ENCODE measurements at places on chromosomes 12 and 14.

- no peak for DNase-seq
Measured at GRCh38 chr12:132155771-132156572, 11.7 kb downstream of the NOC4L start.

DNA sequence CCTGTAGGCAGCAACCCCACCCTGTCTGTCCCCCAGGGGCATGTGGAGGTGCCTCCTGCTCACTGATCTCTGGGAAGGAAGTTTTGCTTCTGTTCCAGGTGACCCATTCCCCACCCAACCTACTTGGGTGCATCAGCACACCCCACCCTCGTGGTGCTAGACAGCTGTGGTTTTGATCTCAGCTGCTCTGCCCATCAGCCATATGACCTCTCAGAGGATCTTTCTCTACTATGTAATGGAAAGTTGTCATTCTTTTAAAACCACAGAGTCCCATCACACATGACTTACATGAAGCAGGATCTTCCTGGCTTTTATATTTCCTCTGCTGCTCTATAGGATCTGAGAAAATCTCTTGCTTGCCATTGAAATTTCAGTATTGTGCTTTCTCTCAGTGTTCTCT lies 13.5 kb upstream of the KRT82 start:
- DNase-seq, result no peak

DNA sequence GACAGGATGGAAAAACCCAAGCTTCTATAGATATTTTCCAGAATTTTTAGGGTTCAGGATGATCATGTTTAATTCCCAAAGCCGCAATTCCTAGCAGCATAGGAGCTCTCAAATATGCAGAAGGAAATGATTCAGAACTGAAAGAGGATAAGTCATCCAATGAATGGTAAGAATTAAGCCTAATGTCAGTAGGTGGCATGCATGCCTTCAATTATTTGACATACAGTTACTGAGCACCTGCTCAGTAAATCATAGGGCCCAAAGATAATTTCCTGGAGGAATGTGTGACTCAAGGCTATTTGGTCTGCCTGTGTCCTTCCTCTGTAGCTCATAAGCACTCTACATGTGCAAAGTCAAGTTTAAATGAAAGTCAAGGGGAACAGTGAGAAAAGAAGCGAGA lies 116.8 kb upstream of the SLC38A4 start:
- DNase-seq, result no peak

GRCh38 chr12:40209886-40210285 lies 14.9 kb upstream of the LRRK2 start:
- DNase-seq, result no peak

DNA sequence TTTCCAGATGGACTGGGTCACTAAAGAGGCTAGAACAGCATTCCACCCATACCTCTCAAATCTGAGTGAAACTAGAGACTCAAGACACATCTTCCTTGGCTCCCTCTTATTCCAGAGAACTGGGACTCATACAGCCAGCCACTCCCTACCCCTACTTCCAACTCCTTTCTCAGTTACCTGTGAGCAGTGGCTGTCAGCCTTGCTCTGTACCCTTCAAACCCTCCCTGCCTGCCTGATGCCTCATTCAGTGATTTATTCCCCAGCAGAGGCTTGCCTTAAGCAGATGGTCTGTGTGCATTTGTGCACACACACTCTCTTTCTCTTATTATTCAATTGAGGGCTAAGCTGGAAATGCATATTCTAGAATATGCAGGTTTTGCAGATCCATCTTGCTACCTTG lies 14.6 kb downstream of the GPR84 start:
- no peak for DNase-seq

DNA sequence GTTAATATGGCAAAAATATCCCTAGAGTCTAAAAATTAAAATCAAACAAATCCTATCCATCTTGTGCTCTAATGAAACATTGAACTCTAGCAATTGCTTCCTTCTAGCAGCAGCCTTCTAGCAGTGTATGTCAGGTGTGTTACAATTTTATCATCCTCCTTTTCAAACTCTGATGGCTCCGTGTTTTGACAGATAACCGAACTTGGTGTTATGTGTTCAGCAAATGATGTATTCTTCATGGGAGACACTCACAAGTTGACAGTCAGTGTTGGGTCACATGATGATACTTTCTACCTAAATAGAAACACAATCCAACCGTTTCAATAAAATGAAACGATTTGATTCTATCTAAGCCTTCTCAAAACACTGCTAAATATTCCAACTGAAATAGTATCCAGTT lies 525.3 kb upstream of the NOVA1 start:
- no peak for DNase-seq

- DNase-seq, result no peak
Measured at GRCh38 chr12:66268562-66268961, 33.7 kb upstream of the HELB start.

DNA sequence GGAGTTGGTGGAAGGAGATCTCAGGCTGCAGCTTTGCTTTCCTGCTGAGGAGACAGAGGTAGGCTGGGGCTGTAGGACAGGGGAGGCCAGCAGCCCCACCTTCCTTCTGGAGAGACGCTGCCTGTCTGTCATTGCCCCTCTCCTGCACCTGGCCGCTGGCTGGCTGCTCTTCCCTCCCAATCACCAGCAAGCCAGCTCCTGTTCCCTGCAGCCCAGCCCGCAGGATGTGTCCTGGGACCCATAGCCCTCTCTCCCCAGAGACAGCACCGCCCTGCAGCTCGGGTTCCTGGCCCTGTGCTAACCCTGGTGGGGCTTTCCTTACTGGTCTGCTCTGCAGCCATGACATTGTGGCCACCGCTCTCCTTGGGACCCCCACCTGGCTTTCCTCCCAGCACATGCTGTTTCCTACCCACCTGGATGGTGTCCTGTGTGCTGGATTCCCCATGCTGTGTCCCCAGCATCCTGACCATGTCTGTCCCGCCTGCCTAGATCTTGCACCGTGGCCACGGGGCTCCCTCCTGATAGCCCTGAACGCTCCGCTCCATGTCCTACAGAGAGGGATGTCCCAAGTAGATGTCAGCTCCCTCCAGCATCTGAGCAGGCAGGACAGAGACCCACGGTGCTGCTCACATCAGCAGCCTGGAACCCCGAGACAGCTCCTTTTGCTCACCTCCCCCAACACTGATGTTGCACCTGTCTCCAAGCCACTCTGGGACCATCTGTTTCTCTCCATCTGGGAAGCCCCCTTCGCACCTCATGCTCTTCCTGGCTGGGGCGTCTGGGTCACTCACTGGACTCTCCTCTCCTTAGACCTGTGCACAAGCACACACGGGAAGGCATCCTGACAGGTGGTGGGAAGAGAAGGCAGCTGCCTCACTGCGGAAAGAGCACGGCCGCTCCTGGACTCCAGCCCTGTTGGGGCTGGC lies 1.1 kb upstream of the MTA1 start:
- no peak for DNase-seq

DNA sequence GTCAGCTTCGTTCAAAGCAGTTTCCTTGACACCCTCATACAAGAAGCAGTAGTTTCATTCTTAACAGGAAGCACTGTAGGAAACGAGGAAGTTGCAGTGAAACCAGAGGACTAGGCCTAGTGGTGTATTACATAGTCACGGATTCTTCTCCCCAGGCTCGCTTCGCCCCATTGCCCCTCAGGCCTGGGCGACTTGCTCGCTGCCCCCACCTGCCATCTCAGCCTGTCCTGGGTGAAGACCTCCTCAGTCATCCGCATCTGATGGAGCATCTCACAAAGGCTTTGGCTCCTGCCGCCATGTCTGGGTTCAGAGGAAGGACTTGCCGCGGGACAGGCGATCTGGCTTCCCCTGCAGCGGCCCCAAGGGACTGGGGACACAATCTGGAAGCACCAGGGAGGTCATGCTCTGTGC lies 93.5 kb downstream of the LMNTD1 start:
- no peak for DNase-seq

DNA sequence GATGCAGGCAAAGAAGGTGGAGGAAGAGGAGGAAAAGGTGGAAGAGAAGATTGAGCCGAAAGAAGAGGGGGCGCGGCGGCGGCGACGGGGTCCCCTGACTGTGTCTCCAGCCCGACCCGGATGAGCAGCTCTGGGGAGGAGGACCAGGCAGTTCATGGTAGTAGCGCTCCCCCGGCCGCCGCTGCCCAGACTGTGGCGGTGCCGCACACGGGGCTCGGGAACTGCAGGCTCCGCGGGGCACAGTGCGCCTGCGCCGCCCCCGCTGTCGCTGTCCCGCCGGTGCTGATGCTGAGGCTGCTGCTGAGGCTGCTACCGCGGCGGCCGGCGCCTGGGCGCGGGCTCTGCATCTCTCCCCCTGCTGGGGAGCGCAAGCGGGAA lies at the start of gene KCNH5:
TSS of gene KCNH5 (minus strand) at position 225 of the 378 bp plus-strand sequence. CDS start 272 bp downstream, outside the sequence.
- DNase-seq, result no peak
